ENCODE measurements at places on chromosomes 1 and 21.
A peak's percentile ranks its signal among the peaks of the same experiment; 100 is the strongest.

DNA sequence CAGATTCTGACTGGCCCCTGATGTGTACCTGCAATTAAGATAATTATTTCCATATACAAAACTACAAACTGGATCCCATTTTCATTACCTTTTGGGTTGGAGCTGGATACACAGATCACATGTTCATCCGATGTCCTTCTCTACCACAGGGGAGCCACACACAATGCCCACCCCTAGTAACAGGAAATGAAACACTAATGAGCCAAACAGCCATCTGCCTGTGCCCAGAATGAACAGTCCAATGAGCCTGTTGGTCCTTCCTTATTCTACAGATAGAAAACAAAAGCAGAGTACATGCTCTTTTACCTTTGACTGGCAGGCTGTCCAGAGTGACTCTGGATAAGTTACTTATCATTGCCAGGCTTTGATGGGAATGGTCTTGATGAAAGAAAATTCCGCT, 68.6 kb downstream of the SIPA1L2 start:
- no peak for DNase-seq

DNA sequence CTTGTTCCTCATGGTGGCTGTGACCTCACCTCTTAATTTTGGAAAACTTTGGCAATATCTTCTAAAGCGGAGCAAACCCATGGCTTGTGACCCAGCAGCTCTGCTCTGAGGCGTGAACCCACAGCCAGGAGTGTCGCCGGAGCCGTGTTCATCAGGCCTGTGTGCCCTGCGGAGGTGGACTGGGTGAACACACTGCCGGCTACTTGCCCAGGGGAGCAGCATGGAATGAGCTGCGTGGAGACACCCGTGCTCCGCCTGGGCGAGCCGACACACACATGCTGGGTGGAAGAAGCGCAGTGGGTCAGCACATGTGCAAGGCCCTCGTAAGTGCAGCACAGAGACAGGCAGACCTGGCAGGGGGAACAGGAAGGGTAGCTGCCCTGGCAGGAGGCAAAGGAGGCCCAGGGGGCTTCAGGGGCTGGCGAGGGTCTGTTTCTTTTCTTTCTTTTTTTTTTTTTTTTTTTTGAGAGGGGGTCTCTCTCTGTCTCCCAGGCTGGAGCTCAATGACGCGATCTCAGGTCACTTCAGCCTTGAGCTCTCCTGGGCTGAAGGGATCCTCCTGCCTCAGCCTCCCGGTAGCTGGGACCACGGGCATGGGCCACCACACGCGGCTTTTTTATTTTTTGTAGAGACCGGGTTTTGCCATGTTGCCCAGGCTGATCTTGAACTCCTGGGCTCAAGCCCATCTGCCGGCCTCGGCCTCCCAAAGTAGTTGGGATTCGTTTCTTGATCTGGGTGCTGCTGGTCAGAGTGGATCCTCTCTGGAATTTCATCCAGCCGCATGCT, 41.8 kb downstream of the AGPAT3 start:
- DNase-seq: no peak

DNA sequence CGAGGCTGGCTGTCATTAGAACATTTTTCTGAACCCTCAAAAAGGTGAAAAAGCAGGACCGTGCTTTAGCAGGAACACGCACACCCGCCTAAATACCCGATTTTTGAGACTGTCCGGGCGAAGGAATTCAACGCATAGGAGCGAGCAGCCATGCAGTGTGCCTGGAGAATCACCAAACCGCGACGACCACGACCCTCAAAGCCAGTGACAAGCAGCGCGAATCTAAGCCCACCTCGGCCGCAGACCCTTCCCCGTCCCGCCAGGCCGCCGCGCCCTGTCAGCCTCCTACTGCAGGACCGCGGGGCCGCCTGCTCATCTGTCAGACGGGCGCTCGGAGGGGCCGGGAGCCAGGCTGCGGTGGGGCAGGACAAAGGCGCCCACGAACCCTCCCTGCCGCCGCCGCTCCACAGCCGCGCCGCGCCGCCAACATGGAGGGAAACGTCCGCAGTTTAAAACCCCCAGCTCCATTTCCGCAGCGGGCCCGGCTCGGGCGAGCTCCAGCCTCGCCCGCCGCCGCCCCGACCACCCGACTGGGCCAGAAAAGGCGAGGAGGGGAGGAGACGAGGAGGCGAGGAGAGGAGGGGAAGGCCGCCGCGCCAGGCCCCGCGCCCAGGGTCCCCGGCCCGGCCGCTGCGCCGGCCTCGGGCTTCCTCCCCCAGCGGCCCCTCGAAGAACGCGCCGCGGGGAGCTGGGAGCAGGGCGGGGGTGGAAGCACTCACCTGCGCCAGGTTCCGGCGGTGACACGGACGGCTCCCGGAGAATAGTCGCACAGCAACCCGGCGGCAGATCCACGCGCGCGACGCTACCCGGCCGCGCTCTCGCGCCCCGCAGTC, at the start of gene LBR:
TSS of gene LBR (minus strand) at position 804 of the 833 bp plus-strand sequence. CDS start 3,963 bp downstream, outside the sequence.
- DNase-seq: peak; percentile 35

DNA sequence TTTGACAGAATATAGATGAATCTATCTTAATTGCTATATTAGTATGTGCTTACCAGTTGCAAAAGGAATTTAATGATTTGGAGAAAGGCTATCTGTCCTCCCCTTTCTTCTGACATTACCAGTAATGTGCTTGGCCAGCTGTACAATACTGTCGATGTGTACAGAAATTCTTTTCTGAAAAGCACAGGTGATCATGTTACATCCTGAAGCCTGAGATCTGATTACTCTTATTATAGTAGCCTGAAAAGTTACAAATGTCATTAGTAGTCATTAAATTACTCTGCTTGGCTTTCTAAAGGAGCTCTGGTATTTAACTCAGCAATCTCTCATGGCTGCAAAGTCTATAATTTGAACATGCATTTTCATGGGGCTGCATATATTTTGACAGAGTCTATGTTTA, 209.8 kb downstream of the PTPRC start:
- DNase-seq: no peak

GRCh38 chr21:36565540-36565939, 85.6 kb upstream of the CLDN14 start:
- no peak for DNase-seq

DNA sequence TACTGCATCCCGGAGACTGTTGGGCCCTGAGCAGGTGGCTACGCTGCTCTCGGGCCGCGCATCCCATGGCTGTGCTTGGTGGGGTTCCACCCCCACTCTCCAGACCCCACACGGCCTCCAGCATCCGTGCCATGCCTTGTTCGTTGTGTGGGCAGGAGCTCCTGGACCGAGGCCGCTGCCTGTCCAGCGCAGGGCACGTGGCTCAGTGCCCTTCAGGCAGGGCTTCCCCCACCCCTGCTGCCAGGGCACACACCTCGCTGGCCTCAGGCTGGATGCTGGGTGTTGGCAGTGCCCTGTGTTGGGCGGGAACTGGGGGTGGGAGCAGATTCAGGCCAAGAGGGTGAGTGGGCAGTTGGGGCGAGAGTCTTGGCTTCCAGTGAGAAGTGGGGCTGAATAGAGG, 9.9 kb downstream of the PRKCZ start:
- no peak for DNase-seq

DNA sequence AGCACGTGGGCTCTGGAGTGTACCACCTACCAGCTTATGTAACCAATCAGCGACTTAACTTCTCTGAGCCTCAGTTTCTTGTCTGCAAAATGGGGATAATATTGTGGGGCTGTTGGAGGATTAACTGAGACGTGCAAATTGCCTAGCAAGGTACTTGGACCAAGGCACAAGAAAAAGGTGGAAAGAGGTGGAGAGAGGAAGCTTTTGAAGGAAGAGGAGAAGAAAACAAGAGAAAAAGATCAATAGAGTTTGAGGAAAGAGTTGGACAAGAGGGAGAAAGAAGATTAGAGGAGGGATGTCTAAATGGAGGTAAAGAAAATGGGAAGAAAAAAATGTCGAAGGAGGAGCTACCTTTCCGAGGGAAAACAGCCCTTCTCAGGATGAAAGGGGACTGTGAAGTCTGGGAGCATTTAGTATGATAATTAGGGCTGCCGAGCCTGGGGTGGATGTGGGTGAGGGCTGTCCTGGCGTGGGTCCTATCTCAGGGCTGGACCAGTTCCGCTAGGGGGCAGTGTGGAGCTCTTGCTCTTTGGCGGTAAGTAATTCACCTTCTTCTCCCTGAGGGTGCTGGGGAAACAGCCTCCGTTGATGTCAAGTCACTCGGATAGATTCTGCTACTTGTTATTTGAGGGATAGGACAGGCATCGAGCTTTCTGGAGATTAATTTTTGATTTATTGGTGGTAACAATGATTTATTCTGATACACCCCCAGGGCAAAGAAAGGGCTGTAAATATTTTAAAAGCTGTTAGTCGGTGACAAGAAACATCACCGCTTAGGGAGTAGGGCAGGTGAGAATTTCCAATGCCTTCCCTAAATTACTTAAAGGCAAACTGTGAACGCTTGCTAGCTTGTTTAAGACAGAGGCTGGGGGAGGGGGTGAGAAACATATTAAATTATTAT, 79.0 kb upstream of the NFASC start:
- DNase-seq: peak; percentile 74

- no peak for DNase-seq
Measured at GRCh38 chr1:30746212-30747032, 11.2 kb downstream of the LAPTM5 start.

DNA sequence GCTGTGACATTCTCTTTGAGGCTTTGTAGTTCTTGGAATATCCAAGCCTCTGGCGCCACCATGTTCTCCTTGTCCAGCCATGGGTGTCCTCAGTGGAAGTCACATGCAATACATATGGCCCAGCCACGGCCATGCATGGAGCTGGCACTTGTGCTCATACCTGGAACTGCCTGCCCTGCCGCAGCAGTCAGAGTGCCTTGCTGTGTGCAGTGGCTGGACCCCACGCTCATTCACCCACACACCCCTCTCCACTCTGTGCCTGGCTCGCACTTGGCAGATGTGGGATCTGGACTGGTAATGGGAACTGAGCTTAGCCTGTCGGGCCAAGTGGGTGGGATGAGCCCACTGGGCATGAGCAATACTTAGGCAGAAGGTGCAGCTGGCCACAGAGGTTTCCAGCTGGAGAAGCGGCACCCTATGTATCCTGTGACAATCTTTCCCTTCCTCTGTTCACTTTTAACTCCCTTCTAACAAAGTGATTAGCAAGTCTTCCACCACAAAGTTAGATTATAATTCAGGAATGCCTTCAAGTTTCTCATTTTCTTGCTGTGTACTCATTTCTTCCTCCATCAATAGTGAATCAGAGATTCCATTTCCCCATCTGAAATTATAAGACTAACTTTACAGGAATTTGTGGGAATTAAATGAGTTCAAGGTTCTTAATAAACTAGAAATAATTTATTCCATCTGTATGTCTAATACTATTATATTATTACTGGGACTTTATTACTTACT, 351.6 kb upstream of the NCAM2 start:
- DNase-seq: no peak

DNA sequence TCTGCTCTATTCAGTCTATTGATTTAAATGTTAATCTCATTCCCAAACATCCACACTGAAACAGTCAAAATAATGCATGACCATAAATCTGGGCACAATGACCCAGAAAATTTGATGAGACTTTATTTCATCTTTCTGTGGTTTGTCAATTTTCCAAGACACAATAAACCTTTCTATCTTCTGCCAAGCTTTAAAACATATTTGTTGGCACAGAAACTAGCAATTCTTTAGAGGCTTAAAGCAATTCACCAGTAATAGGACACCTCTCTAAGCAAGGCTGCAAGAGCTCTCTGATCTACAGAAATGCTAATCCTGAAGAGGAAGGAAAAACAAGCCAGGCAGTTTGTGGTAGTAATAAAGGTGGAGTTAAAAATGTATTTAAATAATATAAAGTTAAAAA, 113.7 kb downstream of the FCRL5 start:
- DNase-seq: no peak

- no peak for DNase-seq
Measured at GRCh38 chr1:8017495-8018197, 8.5 kb downstream of the ERRFI1 start.

DNA sequence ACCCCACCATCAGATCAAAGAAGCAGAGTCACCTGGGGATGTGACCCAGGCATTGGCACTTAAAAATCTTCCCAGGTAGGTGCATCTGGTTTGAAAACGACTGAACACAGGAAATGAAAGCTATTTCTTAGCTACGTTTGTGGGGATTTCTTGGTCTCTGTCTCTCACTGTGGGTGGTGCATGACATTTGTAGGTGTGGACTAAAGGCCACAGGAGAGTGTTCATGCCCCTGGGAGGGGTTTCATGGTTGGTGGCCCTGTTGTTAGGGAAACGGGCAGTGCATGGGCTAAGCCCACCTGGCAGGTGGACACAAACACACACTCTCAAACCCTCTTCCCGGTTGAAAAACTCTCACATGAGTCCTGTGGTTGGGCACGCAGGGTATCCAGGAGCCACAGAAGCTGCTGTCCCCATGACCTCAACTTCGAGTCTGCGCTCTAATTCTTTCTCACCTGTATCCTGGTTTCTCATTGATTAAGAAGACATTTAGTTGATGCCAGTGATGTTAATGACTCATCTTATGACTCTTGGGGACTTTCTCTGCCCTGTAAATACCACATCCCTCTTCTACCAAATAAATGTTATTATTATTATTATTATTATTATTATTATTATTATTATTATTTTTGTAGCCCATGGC, 119.4 kb downstream of the MRPS6 start:
- no peak for DNase-seq

DNA sequence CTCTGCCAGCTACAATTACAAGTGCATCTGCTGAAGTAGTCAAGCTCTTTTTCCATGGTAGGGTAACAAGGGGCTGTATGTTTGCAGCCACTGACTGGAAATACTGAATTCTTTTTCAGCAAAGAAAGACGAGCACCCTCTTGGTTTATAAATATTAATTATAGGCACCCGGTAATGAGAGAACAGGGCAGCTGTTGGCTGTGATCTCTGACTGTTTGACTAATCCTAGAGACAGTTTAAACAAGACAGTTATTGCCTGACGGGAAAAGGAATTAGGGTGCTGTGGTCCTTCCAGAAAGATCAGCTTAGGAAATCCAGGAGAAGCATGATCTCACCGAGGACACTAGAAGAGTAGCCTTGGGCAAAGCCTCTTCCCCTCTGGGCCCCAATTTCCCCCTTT, 183.7 kb upstream of the ZC3H12A start:
- no peak for DNase-seq

GRCh38 chr1:219372916-219373615, 199.4 kb downstream of the LYPLAL1 start:
- DNase-seq: no peak

DNA sequence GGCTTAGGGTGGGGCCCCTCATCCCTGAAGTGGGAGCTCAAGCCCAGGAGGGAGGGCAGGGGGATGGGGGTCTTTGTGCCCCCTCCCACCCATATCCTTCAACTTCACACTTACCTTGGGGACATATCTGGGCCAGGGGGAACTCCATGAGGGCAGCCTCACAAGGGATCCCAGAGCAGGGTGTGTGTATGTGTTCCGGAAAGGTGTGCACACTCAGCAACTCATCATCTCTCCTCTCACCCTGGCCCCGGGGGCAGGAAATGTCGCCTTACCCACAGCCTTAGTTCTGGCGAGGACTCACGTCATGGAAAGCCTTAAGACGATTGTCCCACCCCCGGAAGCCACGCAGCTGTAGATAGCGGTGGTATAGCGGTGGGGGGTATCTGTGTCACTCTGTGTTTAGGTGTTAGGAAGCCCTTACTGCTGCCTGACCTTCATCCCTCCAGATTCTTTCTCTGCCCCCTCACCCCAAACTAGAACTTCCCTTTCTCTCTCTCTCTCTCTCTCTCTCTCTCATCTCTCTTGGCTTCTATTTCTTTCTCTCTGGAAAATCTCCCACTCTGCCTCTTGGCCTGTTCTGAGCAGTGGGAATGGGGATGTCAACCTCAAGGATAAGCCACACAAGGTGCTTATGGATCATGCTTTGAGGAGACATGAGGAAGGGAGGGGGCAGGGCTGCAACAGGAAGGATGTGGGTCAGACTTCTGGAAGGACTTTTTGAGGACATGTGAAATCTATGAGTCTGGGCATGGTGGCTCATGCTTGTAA, at the start of gene SH2D2A:
TSS of gene SH2D2A (minus strand) at position 288 of the 768 bp plus-strand sequence. CDS start at position 148, 140 bp downstream.
- no peak for DNase-seq

Data from hematopoietic multipotent progenitor cell treated with erythropoietin and hydrocortisone succinate and interleukin-3 and kit ligand, for 15 days (in vitro differentiated cells).